Progenitor cell of endocrine pancreas (in vitro differentiated cells): ENCODE measurements at places on chromosomes 5 and 9. TPM values are rescaled to one million over a fixed set of nuclear protein-coding genes. Genes with fewer than 3 reads are reported as not detected.

The TAF11L13 gene
- not detected in 2 replicates for total RNA-seq

The ALDH1A1 gene
- 188 and 219 TPM in 2 replicates for total RNA-seq

DNA sequence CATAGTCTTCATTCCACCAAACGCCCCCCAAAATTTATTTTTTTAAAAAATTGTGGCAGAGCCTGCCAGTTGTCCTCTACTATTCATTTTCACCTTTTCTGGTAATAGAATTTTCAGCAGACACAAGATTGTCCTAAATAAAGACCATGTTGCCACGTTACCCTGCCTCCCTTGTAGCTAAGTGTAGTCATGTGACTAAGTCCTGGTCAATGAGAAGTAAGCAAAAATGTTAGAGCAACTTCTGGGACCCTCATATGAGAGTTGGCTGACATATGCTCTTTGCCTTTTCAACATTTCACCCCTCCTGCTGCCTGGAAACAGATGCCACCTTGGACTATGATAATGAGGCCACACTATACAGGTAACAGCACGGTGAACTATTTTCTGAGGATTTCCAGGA lies 203.1 kb downstream of the PIK3R1 start:
- peaks cover 17% of the 10 kb centered on the region for H3K4me1 ChIP-seq
- H3K27ac ChIP-seq: no peak overlapping the region
- no peak for DNase-seq
- no peak overlapping the region for H3K4me3 ChIP-seq

GRCh38 chr5:167861129-167861927 lies 430.1 kb upstream of the WWC1 start:
- H3K36me3 ChIP-seq: peaks cover 1% of the 10 kb centered on the region
- H3K4me1 ChIP-seq: no peaks in the 10 kb centered on the region
- peak; percentile 48 for DNase-seq
- peak overlapping the region; percentile 46 for H3K27ac ChIP-seq
- H3K4me3 ChIP-seq: no peak overlapping the region
- no peaks in the 10 kb centered on the region for H3K27me3 ChIP-seq
